ENCODE measurements at places on chromosomes 16 and 17.

DNA sequence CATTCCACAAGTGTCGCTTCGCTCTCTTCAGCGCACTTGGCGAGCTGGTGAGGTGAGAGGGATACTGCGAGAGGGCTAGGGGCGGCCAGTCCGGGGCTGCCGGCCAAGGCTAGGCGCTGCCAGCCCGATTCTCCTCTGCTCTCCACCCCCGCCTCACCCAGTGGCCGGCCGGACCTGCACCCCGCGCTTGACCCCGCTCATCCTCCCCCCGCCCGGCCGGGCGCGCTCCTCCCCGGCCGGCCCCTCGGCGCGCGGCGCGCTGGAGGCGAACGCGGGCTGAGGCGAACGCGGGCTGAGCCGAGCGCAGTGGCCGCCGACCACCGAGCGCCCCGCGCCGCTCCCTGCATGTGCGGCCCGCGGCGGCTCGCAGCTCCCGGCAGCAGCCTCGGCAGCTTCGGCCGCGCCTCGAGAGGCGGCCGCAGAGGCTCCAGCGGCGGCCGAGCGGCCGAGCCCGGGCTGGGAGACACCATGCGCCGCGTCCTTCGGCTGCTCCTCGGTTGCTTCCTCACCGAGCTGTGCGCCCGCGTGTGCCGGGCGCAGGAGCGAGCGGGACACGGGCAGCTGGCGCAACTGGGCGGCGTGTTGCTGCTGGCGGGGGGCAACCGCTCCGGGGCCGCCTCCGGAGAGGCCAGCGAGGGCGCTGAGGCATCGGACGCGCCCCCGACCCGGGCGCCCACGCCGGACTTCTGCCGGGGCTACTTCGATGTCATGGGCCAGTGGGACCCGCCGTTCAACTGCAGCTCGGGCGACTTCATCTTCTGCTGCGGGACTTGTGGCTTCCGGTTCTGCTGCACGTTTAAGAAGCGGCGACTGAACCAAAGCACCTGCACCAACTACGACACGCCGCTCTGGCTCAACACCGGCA, at the start of gene SHISA9:
Gene SHISA9, plus strand, starts transcription at position 2 of the 865 bp plus-strand sequence.
- peak; percentile 22 for DNase-seq

DNA sequence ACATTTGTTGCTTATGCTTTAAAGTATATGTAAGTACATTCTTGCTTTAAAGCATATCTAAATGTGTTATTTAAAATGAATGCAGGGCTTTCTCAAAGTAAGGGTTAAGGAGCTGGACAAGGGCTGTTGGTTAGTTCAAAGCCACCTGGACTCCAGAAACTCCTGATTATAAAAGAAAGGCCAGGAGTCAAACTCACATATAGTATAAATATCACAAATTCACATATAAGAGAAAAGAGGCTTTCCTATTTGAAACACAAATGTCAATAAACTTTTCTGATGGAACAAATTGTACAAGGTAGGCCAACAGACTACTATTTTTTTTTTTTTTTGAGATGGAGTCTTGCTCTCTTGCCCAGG, 84.5 kb upstream of the CORO6 start:
- DNase-seq, result no peak

GRCh38 chr17:42873315-42873714, 22.3 kb downstream of the AOC3 start:
- DNase-seq, result no peak

- DNase-seq, result no peak
Observed at GRCh38 chr17:50842506-50843149, 7.2 kb downstream of the WFIKKN2 start.

DNA sequence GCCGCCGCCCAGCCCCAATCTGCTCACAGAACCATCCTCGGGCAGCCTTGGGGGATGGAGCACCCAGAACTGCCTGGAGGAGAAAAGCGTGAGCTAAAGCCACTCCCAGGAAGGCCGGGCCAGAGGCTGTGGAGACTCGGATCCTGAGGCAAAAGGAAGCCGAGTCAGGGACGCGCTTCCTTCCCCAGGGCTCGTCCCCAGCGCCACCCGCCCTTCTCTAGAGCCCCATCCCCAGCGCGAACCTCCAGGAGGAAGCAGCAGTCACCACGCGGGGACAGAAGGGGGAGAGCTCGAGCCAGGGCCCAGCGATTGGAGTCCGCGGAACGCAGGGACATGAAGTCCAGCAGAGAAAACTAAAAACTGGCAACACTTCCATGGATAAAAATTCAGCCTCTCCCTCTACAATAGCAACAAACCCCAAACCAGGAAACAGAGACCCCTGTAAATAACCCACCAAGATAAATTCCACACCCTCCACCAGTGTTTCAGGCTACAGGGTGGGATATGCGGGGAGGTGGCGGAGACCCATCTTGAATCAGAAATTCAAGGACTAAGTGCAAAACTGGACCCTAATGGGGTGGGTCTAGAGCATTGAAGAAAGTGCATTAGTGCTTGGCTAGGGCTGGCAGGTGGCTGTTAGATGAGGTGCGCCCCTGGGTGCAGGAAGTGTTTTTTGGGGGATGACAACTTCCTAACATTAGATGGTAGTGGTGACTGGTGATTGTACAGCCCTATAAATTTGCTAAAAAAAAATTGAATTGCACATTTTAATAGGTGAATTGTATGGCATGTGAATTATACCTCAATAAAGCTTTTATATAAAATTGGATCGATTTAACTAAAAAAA, 116.1 kb upstream of the METRNL start:
- DNase-seq, result peak; percentile 49

GRCh38 chr16:51818342-51818944, 667.4 kb upstream of the SALL1 start:
- peak; percentile 28 for DNase-seq

DNA sequence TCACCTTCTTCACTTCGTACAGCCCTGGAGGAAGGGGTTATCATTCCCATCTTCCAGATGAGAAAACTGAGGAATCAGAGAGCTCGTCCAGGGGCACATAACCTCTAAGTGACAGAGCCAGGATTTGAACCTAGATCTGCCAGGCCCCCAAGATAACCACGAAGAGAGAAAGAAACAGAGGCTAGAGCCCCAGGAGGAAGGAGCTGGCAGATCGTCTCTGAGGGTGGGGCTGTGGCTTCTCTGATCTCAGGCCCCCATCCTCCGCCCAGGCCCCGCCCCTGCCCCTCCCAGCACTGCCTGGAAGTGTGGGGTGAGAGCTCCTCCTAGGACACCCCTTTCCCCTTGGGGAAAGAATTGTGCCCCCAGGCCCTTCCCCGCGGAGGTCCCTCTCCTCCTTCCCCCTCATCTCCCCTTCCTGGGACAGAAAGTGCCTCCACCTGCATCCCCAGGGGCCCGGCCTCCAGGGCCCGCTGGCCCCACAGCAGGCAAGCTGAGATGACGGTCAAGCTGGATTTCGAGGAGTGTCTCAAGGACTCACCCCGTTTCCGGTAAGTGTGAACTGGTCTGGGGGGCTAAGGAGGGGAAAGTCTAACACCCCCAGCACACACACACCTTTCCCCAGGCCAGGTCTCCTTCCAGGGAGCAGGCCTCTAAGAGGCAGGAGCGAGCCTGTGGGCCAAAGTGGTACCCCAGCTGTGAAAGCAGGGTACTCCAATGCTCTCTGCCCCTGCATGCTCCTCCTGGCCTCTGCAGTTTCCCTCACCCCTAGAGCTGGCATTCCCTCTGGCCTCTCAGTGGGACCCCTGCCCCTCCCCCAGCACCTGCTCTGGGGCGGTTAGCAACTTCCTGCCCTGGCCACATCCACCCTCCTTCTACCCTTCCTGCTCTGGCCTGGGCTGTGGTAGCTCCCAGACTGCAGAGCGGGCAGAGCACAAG, at the start of gene ACAP1:
Gene ACAP1, plus strand, starts transcription at position 290 of the 936 bp plus-strand sequence. Its CDS starts 206 bp downstream, at position 496.
- peak; percentile 92 for DNase-seq

GRCh38 chr16:52545898-52546266, 1.1 kb downstream of the TOX3 start:
- no peak for DNase-seq

- DNase-seq, result no peak
Observed at GRCh38 chr16:21172650-21173049, 14.2 kb downstream of the LDAF1 start.

DNA sequence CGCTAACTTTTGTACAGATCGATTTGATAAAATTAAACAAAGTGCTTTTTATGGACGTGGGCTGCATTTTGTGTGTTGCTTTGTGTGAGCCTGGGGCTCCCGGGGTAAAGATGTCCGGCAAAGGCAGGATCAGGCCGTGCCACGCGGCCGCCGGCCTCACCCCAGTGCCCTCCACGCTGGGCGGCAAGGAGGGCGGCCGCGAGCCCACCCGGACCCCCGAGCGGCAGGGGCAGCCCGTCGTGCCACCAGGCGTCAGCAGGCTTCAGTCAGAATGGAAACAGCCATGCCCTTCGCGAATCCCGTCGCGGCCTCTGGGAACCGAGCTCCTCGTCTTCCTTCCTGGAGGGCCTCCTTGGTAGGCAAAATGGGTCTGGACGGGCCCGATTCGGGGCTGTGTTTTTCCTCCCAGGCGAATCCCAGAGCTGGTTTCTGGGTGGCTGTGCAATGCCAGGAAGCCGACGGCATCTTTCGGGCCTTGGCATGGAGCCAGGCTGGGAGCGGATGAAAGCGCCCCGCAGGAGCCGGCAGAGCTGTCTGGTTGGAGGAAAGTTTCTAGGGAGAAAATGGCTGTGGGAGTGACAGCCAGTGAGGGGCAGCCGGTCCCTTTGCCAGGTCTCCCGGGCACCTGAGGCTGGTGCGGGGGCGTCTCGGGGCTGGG, 5.5 kb downstream of the SOX8 start:
- no peak for DNase-seq

- no peak for DNase-seq
Observed at GRCh38 chr17:5464717-5465507, 3.9 kb downstream of the DHX33 start.
